ENCODE measurements at places on chromosomes 1 and 21.

DNA sequence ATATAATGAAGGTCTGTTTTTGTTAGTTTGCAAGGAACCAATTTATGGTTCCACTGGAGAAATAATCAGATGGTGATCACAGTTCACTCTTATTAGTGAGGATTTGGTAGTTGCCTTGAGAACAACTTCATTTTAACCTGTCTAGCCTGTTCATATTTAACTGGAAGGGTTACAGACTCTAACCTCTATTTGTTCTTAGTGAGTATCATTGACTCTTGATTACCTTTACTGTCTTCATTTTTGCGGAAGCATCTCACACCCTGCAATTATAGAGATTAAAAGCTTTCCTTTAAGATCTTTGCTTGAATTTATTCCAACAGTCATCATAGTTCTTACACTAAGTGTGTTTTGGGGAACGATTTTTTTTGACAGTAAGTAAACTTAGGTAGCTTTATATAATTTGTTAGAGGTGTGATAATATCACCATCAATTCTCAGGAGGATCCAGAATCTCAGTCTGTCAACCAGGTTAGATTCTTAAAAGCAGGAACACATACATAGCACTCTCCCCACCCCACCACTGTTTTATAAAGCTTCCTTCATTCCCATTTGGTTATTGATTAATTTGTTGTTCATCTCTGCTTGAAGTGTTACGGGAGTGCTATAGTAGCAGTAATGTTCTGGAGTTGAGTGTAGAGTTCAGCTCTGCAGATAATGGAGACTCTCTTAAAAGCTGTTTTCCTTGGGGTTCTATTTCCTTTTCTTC is 30.1 kb downstream of the B3GALT2 start:
- DNase-seq: no peak

- DNase-seq: no peak
These were observed 27.0 kb downstream of the SDC3 start for GRCh38 chr1:30881319-30882181.

- no peak for DNase-seq
These were observed 633.5 kb downstream of the KIF26B start for GRCh38 chr1:245788269-245788668.

DNA sequence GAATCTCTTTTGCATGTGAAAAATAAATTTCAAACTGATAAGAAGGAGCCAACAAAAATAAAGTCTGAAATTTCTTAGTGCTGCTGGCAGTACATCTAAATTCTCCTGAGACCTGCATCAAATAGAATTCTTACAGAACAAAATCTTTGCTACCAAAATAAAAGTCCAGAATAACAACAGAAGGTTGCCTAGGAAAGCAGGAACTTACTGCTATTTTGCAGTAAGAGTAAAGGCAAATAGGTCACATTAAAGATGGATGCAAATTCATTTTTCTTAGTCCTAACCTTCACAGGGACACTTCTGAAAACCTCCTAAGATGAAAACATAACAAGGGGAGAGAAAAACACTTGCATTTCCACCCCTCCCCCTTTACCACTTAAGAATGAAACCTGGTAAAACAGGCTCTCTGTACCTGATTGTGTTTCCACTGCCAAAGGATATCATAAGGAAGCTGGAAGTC is 59.0 kb downstream of the RUSC1 start:
- DNase-seq: no peak

DNA sequence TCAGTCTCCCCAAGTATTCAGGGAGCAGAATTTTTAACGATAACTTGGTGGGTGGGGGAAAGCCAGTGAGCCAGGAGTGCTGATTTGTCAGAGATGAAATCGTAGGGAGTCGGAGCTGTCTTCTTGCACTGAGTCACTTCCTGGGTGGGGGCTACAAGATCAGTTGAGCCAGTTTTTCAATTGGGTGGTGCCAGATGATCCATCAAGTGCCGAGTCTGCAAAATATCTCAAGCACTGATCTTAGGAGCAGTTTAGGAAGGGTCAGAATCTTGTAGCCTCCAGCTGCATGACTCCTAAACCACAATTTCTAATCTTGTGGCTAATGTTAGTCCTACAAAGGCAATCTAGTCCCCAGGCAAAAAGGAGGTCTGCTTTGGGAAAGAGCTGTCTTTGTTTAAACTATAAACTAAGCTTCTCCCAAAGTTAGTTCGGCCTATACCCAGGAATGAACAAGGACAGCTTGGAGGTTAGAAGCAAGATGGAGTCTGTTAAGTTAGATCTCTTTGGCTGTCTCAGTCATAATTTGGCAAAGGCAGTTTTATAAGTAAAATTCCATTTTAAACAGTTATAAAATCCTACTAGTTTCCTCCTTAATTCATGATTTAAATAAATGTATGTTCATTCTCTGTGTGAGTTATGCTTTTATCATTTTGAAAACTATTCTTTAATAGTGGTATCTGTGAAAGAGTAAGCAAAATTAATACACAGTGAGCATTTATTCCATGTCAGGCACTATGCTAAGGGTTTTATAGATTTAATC is 51.7 kb downstream of the SLC16A1 start:
- DNase-seq: peak; percentile 19

DNA sequence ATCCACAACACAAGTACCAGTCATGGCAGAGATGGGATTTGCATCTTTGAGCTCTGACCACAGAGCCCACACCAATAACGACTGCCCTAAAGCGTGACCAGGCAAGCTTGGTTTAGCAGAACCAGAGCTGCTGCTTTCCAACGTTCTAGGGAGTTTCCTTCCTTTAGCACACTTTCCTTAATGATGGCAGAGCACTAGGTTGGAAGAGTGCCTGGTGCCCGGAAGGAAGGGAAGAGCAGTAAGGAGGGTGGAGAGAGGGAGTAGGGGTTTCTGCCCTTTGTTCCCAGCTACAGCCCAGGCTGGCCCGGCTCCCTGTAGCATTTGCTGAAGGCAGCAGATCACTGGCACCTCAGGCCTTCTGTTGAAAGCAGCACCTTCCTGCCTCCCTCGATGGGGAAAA is 6.1 kb upstream of the EVA1C start:
- DNase-seq: no peak

DNA sequence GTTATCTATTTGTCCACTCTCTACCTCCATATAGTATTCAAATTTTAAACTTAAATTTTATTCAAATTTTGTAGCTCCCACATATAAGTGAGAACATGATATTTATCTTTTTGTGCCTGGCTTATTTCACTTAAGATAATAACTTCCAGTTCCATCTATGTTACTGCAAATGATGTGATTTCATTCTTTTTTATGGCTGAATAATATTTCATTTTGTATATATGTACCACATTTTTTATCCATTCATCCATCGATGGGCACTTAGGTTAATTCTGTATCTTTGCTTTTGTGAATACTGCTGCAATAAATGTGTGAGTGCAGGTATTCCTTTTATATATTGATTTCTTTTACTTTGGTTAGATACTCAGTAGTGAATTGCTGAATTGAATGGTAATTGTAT is 2.1 kb downstream of the DNAH14 start:
- no peak for DNase-seq

DNA sequence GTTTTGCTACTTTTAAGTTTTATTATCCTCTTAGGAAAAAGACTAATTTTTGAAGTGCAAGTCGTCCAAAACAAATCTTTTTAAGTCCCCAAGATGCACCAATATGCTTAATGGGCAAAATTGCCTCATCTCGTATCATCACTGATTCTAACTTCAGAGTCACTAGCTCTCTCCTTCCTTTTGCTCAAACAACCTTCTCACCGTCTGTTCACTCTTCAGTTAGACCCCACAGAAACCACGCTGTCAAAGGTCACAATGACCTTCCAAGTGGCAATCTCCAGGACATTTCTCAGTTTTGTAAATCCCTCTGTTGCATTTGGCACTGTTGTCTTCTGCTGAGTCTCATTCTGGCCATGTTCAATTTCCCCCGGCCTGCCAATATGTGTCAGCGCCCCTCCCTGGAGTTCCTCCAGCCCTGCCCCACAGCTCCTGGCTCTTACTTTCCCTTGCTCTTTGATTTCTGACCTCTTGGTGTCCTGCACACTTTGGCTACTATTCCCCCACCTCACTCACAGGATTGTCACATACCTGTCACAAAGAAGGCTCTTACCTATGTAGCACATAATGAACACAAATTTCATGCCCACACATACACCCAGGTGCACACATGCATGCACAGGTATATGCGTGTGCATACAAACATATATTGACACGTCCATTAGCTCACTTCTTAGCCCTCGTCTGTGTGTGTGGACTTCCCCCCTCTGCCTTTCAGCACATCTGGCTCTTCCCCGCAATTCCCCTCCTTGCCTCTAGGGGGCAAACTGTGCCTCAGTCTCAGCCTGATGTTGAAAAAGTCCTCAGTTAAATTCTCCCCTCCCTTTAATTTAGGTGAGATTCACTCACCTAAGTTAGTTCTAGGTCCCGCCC is 354.0 kb upstream of the DUSP10 start:
- peak; percentile 31 for DNase-seq
